Keratinocyte (primary cell): ENCODE measurements at places on chromosomes 2 and 18.

GRCh38 chr18:55489034-55489986 is 98.7 kb downstream of the TCF4 start:
- DNase-seq = no peak

GRCh38 chr2:132651115-132652045 is 18.6 kb downstream of the LYPD1 start:
- no peak for DNase-seq

DNA sequence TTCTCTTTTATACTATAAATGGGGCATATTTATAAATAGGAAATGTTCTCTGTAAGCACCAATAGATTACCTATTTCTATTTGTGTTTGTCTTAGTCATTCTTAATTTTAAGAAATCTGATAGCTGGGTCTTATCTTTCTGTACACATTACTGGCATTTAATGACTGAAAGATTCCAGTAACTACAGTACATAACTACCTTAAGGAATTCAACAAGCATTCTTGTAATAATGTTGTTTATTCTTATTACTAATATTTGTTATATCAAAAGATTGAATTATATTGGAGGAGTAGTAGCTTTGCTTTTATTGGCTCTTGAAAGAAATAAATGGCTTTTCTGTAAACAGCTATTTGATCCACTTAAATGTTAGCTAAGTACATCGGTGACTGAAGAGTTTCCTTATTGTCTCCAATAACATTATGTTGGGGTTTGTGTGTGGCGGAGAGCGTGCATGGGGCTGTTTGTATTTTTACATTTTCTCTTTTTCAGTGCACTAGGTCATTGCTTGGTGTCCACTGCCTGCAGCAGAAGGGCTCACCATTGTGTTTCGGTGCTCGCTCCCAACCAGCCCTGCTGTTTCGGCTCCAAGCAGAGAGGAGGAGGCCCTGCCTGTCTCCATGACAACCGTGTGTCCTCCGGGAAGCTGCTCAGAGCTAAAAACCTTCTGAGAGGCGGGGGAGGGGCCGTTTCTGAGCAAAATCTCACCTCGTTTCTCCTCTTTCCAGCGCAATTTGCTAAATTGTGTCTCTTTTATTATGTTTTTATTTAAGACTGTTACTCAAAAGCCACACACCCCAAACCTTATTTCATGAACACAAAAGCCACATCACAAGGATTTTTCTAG is 112.5 kb upstream of the SLC38A11 start:
- DNase-seq = no peak

DNA sequence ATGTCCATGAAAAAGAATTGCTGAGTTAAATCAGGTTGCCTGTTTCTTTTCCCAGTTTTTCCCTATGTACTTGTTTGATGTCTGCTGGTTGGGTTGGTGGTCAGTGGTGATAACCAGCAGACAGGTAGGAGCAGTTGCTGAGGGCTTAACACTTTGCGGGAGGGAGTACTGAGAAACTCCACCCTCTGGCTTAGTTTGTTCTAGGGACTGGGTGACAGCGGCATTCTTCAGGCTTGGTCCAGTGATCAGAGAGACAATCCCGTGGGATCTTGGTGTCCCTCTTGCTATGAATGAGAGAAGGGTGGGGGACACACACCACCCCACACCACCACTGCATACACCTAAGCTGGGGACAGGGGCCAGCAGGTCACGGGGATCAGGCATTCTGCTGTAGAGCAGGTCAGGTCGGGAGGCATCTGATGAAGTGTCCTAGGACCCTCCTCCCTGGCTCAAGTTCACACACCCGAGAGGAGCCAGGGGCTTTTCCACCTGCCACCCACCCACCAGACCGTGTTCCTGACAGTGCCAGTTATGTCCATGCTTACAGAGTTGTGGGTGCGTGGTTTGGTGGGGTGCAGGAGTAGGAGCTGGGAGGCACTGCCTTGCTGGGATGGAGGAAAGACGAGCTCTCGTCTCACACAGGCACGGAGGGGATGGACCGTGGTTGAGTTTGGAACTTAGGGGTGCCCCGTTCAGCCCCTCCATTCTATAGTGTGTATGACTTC is 21.3 kb upstream of the ALLC start:
- no peak for DNase-seq

DNA sequence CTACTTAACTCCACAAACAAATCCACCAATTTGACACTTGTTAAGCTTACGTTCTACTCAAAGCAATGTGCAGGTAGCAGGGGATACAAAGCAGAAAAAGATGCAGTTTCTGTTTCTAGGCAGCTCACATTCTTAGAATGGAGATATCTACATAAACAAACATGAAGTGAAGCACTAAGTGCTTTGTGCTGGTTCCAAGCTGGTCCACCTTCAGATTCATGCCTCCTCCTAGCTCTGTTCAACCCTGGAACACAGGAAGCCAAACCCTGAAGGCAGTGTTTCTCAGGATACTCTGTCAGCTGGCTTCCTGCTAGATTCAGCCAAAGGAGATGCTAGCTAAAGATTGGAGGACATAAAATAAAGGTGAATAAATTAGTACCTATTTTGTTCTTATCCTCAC is 55.3 kb upstream of the NOL4 start:
- no peak for DNase-seq
